Breast epithelium (tissue), 4 donors: ENCODE measurements at places on chromosomes 4 and X.

GRCh38 chr4:120155287-120155686 is 88.6 kb upstream of the MAD2L1 start:
- no peak for DNase-seq

DNA sequence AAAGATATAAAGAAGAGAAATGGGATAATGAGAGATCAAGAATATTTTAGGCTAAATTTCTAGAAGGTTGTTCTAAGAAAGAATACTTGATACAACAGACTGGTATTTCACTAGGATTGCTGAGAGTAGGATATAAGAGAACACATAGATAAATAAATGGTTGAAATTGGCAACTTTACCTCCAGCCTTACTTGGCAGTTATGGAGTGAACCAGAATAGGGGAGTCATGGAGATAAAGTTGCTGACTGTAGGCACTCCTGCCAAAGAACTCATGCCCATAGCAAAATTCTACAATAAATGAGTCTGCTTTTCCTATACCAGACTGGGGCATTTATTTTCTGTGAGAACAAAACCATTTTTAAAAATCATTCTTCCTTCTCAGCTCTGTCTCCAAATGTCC is 26.4 kb upstream of the MMRN1 start:
- no peak for DNase-seq

- no peak for DNase-seq
Measured at GRCh38 chr4:38605181-38605752, 58.7 kb upstream of the KLF3 start.

DNA sequence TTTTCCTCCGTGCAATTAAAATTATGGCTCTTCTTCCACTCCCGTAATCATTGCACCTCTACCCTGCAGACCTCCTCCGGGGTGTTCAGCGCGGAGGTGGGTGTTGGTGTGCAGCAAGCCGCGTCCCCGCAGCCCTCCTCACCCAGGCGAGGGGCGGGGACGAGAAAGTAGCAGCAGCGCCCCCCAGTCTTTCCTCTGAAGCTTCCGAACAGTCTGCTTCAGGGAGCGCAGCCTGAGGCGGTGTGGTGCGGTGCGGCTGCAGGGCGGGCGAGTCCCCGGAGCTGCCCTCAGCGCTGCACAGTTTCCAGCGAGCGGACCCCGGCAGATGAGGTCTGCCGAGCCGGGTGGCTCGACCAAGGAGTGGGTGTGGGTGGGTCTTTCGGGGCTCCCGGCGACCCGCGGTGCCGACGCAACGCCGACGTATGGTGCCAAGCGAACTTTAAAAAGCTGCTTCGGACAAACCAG is at the start of gene FRAS1:
Gene FRAS1 (plus strand): TSS at position 189 of the 465 bp plus-strand sequence. CDS start 687 bp downstream, outside the sequence.
- no peak for DNase-seq

- DNase-seq, result peak; percentile 30
Measured at GRCh38 chrX:72308566-72309296, 3.0 kb upstream of the CITED1 start.

GRCh38 chrX:54826598-54826997 is 19.1 kb downstream of the MAGED2 start:
- no peak for DNase-seq

GRCh38 chrX:55008571-55009358 is 8.6 kb downstream of the APEX2 start:
- no peak for DNase-seq

DNA sequence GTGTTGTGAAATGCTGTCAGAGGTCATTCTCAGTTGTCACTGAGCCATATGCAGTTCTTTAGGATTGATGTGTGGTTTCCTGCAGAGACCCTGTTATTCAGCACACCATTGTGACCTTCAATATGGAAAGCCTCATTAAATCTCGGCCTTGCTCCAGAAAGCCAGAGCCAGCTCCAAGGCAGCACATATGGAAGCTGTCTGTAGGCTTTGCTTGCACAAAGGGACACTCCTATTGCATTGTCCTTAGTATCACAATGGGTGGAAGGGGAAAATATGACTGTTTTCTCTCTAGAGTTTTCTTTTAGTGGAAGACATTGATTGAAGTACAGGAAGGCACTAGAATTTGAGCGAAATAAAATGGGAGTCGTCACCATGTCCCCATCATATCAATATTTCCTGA is 179.0 kb downstream of the CEP135 start:
- DNase-seq, result no peak

GRCh38 chr4:5446595-5447226 is 261.6 kb downstream of the EVC2 start:
- DNase-seq, result peak; percentile 43

DNA sequence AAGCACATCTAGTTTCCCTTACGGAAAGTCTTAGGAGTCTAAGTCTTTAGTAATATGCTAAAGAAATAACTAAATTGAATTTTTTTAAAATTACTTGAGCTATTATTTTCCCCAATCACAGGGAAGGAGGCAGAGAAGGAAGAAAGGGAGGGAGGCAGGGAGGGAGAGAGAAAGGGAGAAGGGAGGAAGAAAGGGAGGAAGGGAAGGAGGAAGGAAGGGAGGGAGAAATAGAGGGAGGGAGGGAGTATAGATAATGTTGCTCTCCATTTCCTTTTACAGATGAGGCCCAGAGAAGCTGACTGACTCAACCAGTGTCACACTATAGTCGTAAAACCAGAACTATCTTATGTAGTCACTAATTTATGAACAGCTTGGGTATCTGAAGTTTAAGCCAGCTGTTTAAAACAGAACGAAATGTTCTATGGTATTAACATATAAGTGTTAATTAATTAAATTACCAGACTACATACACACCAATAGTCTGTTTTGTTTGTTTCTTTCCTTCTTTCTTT is 14.6 kb downstream of the SH3RF1 start:
- DNase-seq, result no peak

GRCh38 chr4:87093443-87094123 is 126.8 kb downstream of the KLHL8 start:
- DNase-seq, result no peak

GRCh38 chr4:101292214-101292613 is 55.1 kb downstream of the PPP3CA start:
- DNase-seq, result no peak

GRCh38 chr4:676871-677235 is 2.5 kb downstream of the MYL5 start:
- no peak for DNase-seq

- no peak for DNase-seq
Measured at GRCh38 chrX:100606753-100607152, 22.0 kb downstream of the TNMD start.

DNA sequence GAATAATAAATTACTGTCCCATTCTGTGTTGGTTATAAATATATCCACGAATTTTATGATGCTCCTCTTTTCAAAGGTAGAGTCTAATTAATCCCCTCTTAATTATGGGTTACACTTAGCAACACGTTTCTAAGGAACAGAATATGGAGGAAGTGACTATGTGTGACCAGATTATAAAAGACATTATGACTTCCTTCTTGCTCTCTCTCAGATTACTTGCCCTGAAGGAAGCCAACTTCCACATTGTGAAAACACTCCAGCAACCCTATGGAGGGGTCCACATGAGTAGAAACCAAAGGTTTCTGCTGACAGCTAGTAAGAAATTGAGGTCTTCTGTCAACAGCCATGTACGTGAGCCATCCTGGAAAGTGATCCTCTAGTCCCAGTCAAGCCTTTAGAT is 59.3 kb downstream of the WDFY3 start:
- no peak for DNase-seq

GRCh38 chr4:94690851-94691254 is 66.9 kb upstream of the BMPR1B start:
- DNase-seq, result no peak

GRCh38 chrX:68694435-68695205 is 47.2 kb downstream of the STARD8 start:
- DNase-seq, result no peak
